ENCODE measurements at places on chromosomes 11 and 22. TPM values are rescaled to one million over a fixed set of nuclear protein-coding genes. Genes with fewer than 3 reads are reported as not detected.

Gene COMMD9
- 9.2 TPM for total RNA-seq

GRCh38 chr22:17569971-17570511, 6.7 kb downstream of the SLC25A18 start:
- DNase-seq: no peak

DNA sequence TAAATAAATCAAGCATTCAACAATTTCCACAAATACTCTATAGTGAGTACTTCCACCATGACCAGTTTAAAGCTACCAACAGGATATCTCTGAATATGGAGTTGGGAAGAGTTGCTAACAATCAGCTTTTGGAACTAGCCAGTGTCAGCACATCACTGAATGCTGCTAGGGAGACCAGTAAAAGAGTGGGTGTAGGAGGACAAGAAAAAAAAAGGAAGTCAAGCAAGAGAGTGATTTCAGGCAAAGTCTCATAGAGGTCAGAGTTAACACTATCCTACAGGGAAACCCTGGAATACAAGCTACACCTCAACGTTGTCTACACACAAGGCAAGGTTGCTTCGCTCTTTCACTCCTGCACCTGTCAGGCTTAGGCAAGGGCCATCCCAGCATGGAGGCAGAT, 24.2 kb downstream of the EIF3F start:
- no peak for DNase-seq

DNA sequence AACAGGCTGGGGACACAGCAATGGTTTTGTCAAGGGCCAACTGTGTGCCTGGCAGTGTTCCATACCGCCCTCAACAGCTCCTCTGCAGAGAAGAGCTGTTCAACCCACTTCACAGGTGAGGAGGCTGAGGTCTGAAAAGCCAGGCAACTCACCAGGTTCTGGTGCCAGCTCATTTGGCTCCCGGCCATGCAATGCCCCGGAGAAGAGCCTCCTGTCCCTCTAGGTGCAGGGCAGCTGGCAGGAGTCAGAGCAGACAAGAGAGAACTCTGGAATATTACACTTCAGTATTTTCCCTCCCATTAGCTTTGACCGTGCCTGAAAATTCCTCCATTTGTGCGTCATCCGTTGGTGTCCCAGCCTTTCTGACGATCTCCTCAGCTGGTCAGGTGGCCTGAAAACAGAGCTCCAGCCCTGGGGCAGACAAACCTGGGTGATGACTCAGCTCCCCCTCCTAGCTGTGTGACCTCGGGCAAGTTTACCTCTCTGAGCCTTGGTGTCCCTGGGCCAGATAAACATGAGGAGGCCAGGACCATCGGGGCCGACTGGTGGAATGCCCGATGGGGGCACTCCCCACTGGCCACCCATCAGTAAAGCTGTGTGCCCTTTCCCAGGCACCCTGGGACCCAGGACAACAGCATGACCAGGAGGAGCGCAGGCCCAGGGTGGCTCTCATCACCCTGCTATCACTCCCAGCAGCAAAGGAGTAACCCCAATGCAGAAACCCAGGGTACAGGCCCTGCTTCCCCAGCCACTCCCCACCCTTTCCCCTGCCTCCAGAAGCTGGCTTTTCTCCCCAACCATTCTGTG, 9.6 kb upstream of the C1QTNF6 start:
- peak; percentile 88 for DNase-seq

Gene CERK
- 29.5 TPM for total RNA-seq

DNA sequence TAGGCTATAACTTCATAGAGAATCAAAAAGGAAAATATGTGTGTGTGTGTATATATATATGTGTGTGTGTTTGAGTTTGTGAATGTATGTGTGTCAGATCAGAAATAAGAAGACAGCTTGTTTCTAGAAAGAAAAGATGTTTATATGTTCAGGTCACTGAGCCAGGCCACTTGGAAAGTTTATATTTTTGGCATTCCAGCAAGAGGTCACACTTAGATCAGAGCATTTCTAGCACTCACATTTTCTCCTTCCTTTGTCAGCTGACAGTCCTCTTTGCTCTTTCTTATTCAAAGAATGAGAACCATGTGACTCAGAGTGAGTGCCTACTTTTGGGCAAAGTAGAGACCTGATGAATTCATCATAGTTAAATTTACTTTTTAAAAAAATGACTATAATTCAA, 22.9 kb downstream of the RAB38 start:
- no peak for DNase-seq

Gene SOX6
- total RNA-seq: 2.7 TPM

DNA sequence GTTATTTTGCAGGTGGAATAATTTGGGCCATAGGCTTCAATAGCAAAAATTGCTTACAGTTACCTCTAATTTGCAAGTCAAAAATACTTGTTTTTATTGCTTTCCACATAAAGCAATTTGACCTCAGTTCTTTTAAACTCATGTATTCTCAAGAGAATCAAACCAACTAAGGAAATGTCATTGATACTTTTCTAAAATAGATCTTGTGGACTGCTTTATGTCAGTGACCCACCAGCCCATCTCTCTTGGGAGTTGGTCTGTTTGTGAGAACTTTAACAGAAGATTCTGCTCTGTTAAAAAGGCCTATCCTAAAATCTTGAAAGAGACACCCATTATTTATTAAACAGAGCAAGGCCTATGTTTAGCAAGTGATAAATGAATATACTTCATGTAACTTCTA, 75.2 kb downstream of the DDIAS start:
- no peak for DNase-seq

Gene DDX25
- not detected for total RNA-seq

DNA sequence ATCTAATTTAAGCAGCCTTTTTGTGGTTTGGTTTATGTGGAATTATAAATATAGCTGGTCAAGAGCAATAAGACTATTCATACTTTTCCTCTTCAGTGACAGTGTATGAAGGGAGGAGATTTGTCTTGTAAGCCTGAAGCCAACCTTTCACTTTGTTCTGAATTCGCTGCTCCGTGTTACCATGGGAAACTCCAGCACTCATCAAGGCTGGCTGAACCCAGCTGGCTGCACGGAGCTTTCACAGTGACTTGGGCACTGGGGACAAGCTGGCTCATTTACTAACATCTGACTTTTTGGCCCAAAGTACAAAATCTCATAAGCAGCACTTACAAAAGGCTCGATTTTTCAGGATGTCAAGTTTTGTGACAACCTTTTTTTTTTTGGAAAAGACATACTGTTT, 120.4 kb upstream of the GRIA4 start:
- no peak for DNase-seq

- DNase-seq: peak; percentile 46
These were observed 13.2 kb downstream of the MPZL3 start for GRCh38 chr11:118238929-118239328.

DNA sequence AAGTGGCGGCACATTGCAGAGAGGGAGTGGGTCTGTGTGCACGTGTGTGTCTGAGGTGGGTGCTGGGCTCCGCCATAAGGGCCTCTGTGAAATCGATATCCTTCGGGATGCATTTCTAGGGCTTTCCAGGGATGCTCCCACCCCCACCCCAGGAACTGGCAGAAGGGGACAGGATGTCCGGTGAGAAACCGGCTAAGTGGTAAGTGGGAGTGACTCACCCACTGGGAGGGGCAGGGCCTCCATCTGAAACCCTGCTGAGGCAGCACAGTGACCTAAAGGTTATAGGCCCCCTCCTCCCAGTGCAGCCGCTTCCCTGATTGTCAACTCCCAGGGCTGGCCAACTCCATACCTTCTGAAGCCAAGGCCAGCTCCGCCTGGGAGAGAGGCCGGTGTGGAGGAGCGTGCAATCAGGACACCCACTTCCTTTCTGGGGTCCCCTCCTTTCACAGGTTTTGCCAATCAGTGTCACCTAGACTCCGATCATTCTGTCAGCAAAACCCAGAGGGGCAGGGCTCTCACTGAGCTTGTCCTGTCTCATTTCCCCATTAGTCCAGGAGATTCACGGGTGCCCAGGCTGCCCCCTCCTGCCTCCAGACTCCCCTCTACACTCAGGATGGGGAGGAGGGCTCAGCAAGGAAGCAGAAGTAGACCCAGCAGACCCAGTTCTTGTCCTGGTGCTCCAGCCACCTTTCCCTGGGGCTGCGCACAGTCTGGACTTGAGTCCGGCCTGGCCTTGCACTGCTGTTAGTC, 44.5 kb downstream of the NECTIN1 start:
- DNase-seq: peak; percentile 88

Gene OR10A5
- total RNA-seq: not detected

Gene OR52I1
- not detected for total RNA-seq

GRCh38 chr22:46317646-46318045, 17.9 kb upstream of the TRMU start:
- no peak for DNase-seq

GRCh38 chr11:10307400-10308200, 2.7 kb downstream of the ADM start:
- DNase-seq: peak; percentile 87

Gene MADD
- 9.0 TPM for total RNA-seq

DNA sequence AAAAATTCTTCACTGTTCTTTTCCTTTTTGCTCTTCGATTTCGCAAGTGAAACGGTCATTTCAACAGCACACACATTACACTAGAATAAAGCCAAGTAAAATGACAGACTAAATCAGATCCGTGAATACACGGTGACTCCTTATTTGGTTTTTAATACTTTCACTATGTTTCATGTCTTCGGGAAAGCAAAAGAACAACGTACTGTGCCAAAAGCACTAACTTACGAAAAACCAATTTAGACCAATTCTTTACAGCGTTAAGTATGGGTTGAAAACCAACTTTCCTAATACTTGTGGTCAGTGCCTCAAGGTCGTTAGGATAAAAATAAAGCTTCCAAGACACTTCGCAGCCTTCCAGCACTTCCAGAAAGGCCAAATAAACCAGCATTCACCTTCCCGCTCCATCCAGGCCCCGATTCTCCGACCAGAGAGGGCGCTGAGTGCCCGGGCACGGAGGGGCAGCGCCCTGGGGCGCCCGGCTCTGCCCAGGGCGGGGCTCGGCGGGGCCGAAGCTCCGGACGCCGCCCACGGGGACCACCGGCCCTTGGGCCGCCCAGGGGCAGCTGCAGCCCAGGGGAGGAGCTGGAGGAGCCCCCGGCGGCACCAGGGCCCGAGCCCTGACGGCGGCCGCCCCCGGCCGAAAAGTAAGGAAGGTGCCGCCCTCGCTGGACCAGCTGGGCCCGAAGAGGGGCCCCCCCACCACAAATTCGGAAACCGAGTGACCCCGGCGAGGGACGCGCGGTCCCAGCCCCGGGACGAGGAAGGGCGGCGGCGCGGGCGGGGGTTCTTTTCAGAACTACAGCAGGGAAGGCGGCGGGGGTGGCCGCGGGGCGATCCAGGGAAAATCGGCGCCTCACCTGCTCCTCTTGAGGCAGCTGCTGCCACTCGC, 499 bp downstream of the ATL3 start:
- DNase-seq: peak; percentile 42

- DNase-seq: no peak
These were observed 17.0 kb downstream of the MICAL2 start for GRCh38 chr11:12127206-12127898.

GRCh38 chr11:114438303-114438702, 964 bp upstream of the REXO2 start:
- DNase-seq: peak; percentile 80

- no peak for DNase-seq
These were observed 73.0 kb upstream of the PHF21B start for GRCh38 chr22:45082795-45083194.

Gene HTATIP2
- total RNA-seq: 84.5 TPM

DNA sequence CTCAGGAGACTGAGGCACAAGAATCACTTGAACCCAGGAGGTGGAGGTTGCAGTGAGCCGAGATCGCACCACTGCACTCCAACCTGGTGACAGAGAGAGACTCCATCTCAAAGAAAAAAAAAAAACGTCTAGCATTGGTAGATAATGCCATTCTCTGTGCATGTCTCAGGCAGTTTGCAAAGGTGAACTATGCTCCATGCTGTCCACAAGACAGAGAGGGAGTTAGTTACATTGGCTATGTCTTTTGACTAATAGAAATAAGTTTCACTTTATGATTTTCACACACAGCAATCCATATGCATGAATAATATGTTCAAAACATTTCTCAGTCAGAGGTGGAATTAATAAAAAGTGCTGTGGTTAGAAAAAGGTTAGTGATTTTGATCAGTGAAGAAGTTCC, 591.4 kb downstream of the ETS1 start:
- no peak for DNase-seq

- DNase-seq: no peak
These were observed 39.9 kb downstream of the PPP2R1B start for GRCh38 chr11:111726301-111726713.

Data from bronchial epithelial cell (primary cell).